ENCODE measurements at places on chromosomes 5 and 9. TPM values are rescaled to one million over a fixed set of nuclear protein-coding genes. Genes with fewer than 3 reads are reported as not detected.

KIF24 gene
- 11.4 TPM for total RNA-seq

GRCh38 chr9:93464395-93464794 is 11.0 kb upstream of the FAM120AOS start:
- no peak for DNase-seq

DNA sequence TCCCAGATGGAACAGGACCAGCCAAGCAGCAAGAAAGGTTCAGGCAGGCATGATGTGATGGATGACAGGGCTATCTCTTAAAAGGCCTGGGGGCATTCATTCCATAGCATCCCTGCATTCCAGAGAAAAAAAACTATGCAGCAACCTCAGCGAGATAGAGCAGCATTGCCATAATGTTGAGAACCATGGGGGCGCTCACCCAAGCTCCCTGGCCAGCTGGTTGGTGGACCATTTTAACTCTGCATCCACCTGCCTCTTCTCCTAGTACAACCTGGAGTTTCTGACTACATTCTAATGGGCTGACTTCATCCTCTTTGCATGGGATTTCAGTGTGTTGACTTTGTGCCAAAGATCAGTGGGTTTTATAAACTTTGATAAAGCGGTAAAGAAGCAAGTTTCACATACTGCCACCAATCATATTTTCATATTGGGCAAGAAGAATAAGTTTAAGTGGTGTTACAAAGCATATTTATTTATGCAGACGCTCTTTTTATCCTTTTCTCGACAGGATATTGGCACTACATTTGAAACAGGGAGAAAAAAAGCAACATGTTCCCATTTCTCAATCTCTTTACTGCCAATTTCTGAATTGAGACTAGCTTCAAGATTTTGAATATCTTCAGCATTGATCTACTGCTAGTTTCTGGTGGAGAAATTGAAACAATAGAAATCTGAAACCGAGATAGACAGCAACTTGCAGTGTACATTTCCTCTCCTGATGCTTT is 378.3 kb upstream of the WWC1 start:
- no peak for DNase-seq

NRG2 gene
- not detected for total RNA-seq

GRCh38 chr5:72364951-72365350 is 44.8 kb downstream of the PTCD2 start:
- no peak for DNase-seq

DNA sequence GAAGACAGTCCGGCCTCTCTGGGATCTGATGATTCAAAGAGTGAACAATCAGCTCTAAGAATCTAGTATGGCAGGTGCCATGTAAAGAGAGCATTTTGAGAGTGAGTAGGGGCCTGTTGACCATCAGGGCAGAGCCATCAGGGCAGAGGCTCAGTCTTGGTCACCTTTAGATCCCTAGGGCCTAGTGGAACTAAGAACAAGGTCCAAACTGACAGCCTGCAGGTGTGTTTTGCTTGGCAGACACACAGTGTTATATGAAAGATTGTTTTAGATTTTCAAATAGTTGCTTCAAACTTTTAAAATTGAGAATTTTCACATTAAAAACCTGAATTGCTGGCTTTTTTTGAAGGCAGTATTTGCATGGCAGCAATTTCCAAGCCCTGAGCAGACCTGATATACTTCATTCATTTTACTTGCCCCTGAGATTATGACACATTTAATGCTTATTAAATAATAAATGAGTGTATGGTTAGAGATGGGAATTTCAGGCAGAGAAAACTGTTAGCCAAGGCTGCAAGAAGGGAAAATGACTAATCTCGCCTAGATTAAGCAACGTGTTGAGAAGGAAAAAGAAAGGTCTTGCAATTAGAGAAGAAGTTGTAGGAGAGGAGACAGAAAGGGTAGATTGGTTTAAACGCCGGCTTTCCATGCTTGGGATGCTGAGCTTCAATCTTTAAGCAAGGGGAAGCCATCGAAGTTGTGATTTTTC is 279.6 kb downstream of the ARRDC3 start:
- DNase-seq: no peak

- DNase-seq: no peak
Observed at GRCh38 chr5:1568201-1568979, 44.6 kb upstream of the LPCAT1 start.

- DNase-seq: no peak
Observed at GRCh38 chr5:34803974-34804732, 34.8 kb upstream of the TTC23L start.

DNA sequence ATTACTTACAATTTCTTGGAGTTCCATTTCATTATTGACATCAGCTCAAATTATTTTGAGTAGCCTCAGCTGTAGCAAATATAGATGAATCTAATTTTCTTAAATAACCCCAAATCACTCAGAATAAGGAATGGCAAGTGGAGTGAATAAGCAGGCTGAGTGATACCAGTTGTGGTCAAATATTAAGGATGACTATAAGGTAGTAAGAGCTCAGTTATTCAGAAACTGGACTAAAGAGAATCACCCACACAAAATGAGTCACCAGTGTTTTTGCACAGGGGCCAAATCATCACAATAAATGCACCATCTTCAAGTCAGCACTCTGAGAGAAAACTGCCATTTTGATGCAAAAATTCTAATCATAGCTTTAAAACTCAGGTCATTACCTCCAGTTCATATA is 128.9 kb upstream of the TARS1 start:
- no peak for DNase-seq

DNA sequence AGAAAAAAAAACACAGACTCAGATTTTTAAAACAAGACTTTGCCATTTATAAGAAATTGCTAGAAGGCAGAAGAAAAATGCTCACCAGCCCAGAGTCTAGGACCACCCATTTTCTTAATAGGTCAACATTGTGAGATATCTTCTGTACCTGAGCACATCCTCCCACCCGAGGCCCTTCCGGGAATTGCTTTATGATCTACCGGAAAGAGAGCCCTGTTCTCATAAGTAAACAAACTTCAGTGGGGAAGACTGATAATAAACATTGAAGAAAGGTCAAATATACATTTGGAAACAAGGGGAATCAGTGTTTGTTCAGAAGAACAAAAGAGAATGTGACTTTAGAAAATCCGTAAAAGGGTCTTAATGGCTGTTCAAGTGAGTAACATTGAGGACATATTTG is 44.4 kb downstream of the PRKACG start:
- no peak for DNase-seq

OR1J2 gene
- total RNA-seq: not detected

LCN15 gene
- total RNA-seq: not detected

MYORG gene
- total RNA-seq: 9.1 TPM

ZNF366 gene
- total RNA-seq: not detected

PCA3 gene
- not detected for total RNA-seq

DNA sequence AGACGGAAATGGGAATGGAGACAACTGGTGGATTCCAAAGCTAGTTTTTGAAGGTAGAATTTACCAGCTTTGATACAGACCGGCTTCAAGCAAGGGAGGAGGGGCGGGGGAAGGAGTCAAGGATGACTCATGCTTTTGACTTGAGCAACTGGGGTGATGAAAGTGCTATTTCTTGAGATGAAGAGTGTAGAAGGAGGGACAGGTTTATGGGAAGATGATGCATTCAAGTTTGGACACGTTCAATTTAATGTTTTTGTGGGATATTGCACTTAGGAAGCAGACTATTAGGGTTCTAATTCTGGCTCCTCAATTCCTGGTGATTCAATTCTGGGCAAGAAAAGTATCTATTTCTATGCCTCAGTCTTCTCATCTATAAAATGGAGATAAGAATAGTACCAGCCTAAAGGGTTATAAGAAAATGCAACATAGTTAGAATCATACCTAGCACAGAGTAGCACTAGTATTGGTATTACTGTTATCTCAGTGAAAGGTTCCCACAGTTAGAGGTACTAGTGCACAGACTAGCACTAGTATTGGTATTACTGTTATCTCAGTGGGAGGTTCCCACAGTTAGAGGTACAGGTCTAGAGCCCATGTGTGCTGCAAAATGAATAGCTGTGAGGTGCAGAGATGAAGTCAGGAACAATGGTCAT is 4.6 kb downstream of the NIPAL4 start:
- DNase-seq: peak; percentile 54

- DNase-seq: no peak
Observed at GRCh38 chr5:119166026-119166425, 95.1 kb downstream of the DMXL1 start.

SPARC gene
- not detected for total RNA-seq

GLDC gene
- total RNA-seq: 0.34 TPM
